Activated T-helper 1 cell treated with anti-CD3 and anti-CD28 coated beads, Interleukin-2, amount 50 U/mL, for 16 hours (primary cell): ENCODE measurements at places on chromosomes 2 and 18.

GRCh38 chr2:121446647-121447241 lies 83.9 kb upstream of the RNU4ATAC start:
- DNase-seq, result no peak

- DNase-seq, result no peak
These were observed 49.4 kb downstream of the TGOLN2 start for GRCh38 chr2:85278361-85278760.

DNA sequence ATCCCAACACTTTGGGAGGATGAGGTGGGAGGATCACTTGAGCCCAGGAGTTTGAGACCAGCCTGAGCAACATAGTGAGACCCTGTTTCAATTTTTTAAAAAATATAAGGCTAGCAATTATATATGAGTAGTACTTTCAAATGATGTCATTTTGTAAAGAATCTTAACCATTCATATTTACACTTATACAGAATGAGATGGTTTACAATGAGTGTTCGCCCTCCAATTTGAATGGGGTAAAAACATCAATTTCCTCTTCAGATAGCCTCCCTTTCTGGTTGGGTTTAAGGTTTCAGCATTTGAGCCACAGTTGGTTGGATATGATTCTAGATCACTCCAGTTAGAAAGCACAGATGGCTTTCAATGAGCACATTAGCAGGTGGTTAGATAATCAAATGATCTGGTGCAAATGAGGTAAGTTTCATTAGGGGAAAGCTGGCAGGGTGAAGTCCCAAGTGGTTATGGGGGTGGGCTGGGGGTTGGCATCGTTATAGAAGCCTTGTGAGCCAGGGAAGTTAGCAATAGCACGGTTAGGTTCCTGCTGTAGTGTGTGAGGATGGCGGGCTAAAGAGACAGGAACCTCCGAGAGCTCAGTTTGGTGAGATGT lies 63.9 kb downstream of the TRPM8 start:
- DNase-seq, result no peak

DNA sequence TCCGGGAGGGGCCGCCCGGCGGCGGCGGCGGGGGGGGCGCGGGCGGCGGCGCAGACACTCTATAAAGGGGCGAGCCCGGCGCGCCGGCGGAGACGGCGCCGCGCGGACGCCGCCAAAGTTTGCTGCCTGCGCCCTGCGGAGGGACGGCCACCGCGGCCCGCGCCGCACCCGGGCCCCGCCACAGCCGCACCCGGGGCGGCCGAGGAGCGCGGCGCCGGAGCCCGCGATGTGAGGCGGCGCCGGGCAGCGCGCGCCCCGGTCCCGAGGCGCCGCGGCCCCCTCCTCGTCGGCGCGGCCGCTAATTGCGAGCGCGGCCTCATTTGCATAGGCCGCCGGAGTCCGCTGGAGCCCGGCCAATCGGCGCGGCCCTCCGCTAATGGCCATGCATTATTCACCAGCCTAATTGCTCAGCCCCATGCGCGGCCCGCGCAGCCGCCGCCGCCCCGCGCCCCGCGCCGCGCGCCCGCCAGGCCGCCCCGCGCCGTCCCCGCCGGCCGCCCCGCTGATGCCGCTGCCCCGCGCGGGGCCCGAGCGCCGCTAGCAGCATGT lies at the start of gene SALL3:
TSS of gene SALL3 (plus strand) at position 89 of the 549 bp plus-strand sequence. CDS start at position 546, 457 bp downstream.
- no peak for DNase-seq

- no peak for DNase-seq
These were observed 134.7 kb upstream of the DNAJC10 start for GRCh38 chr2:182581196-182581935.

DNA sequence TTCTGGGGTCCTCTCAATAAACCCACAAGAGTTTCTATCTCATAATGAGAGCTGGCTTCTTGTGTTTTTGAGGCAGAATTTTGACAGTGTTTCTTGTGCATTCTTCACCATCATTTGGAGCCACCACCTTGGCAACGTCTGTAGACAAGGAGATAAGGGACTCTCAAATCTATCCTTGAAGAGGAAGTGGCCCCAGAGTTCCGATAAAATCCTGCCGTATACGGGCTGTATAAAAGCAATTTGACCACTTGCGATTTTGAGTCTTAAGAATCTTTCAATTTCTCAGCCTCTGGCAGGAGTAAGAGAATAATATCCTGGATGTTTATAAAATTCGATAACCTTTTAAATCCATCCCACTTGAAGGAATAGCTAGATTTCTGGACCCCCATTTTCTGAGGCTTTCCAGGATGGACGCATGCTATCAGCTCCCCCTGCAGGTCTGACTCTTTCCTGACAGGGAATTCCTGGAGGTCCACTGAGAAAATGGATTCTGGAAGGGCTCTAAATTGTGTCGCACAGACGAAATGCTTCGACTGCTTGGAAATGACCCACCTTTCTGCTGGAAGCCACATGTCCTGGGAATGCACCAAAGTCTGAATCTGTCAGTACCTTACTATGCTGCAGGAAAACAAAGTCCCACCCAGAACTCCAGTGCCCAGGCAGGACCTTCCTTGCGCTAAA lies 54.1 kb downstream of the E2F6 start:
- no peak for DNase-seq

GRCh38 chr18:24818441-24818840 lies 358.0 kb downstream of the HRH4 start:
- no peak for DNase-seq

GRCh38 chr2:218782528-218782844 lies 539 bp downstream of the CYP27A1 start:
- no peak for DNase-seq

DNA sequence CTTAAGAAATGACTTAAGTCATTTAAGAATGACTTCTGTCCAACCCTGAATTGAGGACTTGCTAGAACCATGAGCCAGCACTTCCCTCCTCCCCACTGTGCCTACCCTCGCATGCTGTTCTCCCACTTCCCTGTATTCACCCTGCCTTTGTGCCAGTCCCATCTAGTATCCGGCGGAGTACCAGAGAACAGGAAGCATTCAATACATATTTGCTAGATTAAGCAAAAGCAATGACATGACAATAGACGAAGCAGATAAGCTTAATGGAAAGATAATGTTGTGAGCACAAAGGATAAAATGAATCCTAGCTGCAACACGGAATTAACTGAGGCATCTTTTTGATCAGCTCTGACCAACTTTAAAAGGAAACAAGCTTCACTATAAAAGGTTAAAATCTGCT lies 328.5 kb downstream of the TDRD15 start:
- no peak for DNase-seq

- DNase-seq, result no peak
These were observed 215.4 kb downstream of the ZNF521 start for GRCh38 chr18:25136416-25137196.

- no peak for DNase-seq
These were observed 61.3 kb downstream of the NEB start for GRCh38 chr2:151673016-151673415.

DNA sequence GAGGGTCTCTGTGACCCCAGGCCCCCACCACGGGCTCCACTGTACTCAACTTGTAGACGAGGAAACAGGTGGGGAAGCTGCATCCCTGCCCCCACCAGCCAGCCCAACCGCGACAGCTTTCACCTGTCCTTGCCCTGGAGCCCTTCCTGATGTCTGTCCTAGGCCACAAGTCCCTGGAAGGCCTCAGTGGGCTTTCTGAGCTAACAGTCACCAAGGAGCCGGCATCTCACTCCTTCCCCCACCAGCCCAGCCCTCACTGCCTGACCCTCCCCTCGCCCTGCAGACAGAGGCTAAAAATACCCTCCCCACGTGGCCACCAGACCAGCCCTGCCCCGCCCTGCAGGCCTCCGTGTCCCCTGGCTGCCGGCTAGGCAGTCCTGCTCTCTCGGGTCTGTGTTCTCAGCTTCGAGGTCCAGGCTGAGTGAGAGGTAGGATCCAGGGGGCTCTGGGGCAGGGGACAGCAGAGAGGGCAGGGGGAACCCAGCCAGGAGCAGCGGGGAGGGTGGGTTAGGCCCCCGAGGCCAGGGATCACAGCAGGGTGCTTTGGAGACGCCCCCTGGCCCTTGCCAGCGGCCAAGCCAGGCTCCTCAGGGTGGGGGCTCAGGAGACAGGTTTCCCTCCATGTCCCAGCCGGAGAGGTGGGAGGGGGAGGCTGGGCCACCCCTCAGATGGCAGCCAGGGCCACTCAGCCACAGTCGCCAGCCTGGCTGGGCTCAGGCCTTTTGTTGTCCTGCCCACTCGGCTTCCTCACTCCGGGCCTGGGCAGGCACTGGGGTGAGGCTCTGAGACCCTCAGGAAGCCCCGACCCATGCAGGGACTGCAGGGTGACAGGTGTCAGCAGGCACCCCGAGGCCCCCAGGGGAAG lies at the start of gene KLHL30:
TSS of gene KLHL30 (plus strand) at position 338 of the 865 bp plus-strand sequence. CDS start 2,087 bp downstream, outside the sequence.
- DNase-seq, result no peak

DNA sequence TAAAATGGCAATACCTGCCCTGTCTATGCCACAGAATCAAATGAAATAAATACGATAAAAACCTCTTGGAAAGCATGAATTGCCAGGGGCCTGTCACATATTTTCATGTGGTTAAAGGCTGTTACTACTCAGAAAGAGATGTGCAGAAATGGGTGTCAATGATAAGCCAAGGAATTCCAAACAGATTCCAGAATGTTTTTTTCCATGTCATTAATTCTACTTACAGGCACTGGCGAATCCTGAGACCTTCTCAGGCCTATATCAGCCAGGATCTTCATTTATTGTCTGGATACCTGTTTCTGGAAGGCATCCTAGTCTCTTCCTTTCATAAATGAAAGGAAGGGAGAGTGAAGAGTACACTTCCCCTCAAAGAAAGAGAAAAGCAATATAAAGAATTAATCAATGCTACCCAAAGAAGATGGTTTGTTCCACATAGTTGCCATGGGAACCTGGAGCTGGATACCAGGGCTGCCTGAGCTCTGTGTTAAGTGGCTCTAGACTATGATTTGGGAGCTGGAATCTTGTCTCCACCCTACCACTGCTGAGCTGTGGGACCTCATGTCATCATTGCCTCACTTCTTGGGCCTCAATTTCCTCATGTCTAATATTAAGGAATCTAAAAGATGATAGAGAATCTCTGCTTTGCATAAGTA lies 335.1 kb upstream of the SKOR2 start:
- DNase-seq, result no peak

- no peak for DNase-seq
These were observed 508 bp upstream of the TUBA4B start for GRCh38 chr2:219252570-219252899.

GRCh38 chr2:127581050-127581345 lies 45.5 kb downstream of the MYO7B start:
- no peak for DNase-seq

DNA sequence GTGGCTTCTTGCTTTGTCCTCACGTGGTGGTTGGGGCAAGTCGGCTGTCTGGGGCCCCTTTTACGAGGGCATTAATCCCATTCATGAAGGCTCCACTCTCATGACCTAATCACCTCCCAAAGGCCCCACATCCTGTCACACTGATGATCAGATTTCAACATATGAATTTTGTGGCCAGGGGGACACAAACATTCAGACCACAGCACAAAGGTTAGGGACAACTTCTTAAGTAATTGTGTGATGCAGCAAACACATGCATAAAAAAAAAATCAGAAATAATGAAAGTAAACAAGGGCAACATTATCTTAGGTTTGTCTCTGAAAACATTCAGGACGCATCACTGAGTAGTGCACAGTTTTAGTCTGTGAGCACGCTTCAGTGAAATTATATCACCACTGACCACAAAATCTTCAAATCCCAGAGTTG lies 54.2 kb upstream of the FRZB start:
- DNase-seq, result no peak

- DNase-seq, result no peak
These were observed 531.8 kb downstream of the ZEB2 start for GRCh38 chr2:143988082-143988481.

GRCh38 chr2:143674051-143674450 lies 544.8 kb downstream of the ARHGAP15 start:
- no peak for DNase-seq

GRCh38 chr2:11370377-11371091 lies 26.1 kb upstream of the ROCK2 start:
- no peak for DNase-seq

GRCh38 chr2:191463790-191464189 lies 214.1 kb upstream of the NABP1 start:
- no peak for DNase-seq

DNA sequence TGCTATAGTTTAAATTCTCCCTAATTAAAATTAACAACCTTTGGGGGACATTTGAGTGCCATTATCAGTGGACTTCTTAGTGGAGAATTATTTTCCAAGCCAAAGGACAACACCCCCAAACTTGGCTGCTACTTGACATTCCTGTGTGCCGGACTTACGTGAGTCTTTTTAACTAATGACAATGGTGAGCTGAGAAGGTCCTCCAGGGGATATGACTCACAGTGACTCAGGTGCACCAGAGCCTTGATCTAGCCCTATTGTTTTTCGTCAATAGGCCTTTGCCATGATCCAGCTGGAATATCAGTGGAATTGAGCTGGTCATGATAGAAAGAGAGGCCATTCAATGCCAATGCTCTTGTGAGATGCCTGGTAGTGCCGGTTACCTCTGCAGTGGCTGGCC lies 118.1 kb upstream of the CXCR4 start:
- no peak for DNase-seq

DNA sequence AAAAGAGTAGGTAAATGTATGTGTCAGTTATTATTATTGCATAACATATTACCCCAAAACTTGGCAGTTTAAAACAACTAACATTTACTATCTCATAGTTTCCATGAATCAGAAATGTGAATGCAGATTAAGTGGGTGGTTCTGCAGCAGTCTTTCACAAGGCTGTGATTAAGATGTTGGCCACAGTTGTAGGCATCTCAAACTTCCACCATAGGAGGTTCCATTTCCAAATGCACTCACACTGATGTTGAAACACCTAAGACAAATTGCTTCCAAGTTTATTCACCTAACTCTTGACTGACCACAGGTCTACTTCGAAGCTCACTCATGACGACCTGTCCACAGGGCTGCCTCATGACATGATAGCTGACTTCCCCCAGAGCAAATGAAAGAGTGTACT lies 360.8 kb downstream of the GRB14 start:
- DNase-seq, result no peak

DNA sequence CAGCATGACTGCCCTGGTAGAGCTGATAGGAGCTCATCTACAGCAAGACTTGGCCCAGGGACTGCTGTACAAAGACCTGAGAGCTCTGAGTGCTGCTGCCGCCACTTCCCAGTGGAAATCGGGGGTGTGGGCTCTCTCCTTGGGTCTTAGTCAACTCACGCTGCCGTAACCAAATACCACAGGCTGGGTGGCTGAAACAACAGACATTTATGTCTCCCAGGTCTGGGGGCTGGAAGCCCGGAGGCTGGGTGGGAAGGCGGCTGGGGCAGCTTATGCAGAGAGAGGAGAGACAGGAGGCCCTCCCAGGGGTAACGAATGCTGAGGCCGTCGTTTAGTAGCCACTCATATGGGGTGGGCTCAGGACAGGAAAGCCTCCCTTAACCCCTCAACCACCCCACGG lies 15.4 kb upstream of the MAL start:
- no peak for DNase-seq

- no peak for DNase-seq
These were observed 391.5 kb downstream of the XIRP2 start for GRCh38 chr2:167279810-167280209.

DNA sequence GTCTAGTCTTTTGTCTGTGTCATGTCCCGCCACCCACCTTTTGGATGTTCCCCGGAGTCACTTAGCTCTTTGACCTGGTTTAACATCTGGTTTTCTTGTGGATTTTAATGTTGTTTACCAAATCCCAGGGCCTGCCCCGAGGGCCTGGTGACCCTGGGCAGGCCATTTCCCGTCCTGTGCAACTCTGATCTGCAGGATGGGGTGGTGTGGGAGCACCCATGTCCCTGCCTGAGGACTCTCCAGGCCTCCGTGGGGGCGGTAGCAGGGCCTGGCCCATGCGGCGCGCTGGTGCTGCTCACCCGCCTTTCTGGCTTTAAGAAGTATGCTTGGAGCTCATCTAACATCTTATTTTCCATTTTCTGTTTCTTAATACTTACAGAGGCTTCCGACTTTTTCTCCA lies 10.7 kb downstream of the RAMP1 start:
- no peak for DNase-seq

GRCh38 chr2:37625796-37626571 lies 45.5 kb downstream of the CDC42EP3 start:
- DNase-seq, result peak; percentile 25
